ENCODE measurements at places on chromosomes 11 and 22. TPM values are rescaled to one million over a fixed set of nuclear protein-coding genes. Genes with fewer than 3 reads are reported as not detected.

The BMAL1 gene
- 6.1 TPM for total RNA-seq

The RIC3 gene
- 2.6 TPM for total RNA-seq

The POTEH gene
- total RNA-seq = 0.40 TPM

The C2CD2L gene
- total RNA-seq = 2.8 TPM

The CYP2D6 gene
- total RNA-seq = 0.21 TPM

The OPCML gene
- total RNA-seq = not detected

Data from SK-MEL-5 (cell line).